HFFc6 (cell line): ENCODE measurements at places on chromosomes 7 and 10.
A peak's percentile ranks its signal among the peaks of the same experiment; 100 is the strongest.

- no peak for DNase-seq
These were observed 57.1 kb downstream of the AOC1 start for GRCh38 chr7:150909200-150909995.

DNA sequence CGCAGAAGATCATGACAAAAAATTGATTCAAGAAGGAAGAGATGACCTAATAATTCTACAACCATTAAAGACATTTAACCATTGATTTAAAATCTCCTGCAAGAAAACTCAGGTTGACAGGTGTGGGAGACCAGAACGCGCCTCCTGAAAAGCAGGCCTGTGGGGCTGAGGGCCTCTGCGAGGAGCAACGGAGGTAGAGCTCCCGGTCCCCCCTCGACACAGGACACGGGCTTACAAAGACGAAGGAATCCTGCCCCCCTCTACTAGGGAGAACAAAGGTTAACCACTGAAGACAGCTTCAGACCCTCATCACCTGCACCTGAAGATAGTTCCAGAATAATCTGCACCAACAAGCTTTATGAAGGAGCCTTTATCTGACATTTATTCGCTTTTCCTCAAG lies 55.9 kb upstream of the INPP5A start:
- DNase-seq, result no peak

DNA sequence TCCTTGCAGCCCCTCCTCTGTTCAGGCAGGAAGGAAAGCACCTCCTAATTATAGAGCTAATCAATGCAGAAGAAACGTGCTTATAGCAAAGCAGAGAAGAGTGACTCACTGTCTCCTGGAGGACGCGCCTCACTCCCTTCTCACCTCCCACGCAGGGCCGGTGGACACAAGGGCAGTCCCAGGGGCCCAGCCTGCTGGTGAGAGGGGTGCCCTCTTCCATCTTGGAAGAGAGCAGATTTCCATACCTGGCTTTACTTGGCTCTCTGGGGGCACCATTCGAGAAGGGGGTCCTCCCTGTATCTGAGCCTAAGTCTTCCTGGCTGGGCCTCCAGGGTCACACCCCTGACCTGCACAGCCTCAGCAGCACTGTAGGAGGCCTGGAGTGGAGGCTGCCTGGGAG lies 55.8 kb downstream of the RASGEF1A start:
- peak; percentile 5 for DNase-seq

GRCh38 chr10:5576780-5577624 lies 52.2 kb downstream of the CALML3 start:
- DNase-seq, result no peak

- DNase-seq, result no peak
These were observed 421.4 kb upstream of the ZWINT start for GRCh38 chr10:56782503-56782902.

DNA sequence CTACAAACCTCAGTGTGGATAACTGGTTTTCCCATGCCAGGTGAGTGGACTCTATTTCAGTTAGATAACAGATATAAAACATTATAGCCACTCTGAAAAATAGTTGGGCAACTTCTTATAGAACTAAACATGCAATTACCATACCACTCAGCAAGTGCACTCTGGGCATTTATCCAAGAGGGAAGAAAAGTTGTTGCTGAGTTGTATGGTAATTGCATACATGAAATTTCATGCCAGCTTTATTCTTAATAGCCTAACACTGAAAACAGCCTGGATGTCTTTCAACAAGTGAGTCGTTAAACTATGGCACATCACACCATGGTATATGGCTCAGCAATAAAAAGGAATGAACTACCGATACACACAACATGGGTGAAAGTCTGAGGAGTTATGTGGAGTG lies 10.6 kb upstream of the UPP1 start:
- peak; percentile 7 for DNase-seq

DNA sequence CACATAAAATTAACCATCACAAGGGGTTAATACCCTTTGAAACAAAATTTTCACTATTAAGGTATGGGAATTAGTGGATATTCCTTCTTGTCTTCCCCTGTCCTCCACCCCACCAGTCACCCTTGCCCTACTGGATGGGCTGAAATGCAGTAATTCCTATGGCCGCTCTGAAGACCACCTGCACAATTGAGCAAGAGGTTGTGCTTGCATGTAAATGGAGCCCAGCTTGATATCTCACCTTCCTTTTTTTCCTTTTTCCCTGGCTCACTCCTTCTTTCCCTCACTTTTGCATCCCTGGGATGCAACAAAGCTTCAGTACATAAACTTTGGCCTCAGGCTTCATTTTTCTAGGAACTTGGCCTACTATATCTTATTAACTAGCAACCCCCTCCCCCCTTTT lies 184.6 kb downstream of the SNX10 start:
- no peak for DNase-seq

DNA sequence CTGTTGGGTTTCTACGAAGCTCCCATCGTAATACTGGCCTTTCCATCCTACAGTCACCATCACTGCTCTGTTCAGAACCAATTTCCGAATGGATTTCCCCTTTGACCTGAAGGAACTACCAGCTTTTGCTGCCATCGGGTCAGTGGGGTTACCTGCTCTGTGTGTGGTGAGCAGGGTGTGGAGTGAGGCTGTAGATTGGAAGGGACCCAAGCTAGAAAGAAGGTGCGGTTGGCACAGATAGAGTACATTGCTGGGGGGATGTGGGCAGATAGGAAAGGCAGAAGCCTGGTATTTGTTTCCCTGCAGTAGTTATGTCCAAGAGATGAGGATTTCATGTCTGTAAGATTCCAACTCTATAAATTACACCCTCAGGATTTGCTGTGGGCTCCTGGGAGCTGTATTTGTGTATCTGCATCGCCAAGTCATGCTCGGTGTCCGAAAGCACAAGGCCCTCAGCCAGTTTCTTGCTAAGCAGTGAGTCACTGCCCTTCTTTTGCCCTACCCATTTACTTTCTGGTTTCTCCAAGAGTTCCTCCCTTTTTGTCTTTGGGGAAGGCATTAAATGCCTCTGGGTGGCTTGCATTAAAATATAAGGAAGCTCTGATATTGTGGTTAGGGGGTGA lies 15.4 kb downstream of the CLCN1 start:
- peak; percentile 86 for DNase-seq

DNA sequence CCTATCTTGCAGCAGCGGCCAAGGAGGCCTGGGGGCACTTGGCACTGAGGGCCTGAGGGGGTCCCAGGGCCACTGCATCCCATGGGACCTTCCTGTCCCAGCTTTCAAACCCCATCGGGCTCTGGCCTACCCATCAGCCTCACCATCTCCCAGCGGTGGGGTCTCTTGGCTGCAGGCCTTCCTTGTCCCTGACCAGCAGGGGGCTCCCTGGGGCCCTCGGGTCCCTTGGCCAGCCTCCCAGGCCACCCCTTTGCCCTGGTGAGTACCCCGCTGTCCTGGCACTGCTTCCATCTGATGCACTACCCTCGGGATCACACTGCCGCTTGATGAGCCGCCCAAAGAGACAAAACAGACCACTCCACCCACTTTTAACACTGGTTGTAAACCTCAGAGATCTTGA lies 43.5 kb downstream of the YKT6 start:
- no peak for DNase-seq

- no peak for DNase-seq
These were observed 56.9 kb upstream of the AOAH start for GRCh38 chr7:36781011-36781738.

GRCh38 chr7:121940918-121941317 lies 68.0 kb downstream of the PTPRZ1 start:
- no peak for DNase-seq

DNA sequence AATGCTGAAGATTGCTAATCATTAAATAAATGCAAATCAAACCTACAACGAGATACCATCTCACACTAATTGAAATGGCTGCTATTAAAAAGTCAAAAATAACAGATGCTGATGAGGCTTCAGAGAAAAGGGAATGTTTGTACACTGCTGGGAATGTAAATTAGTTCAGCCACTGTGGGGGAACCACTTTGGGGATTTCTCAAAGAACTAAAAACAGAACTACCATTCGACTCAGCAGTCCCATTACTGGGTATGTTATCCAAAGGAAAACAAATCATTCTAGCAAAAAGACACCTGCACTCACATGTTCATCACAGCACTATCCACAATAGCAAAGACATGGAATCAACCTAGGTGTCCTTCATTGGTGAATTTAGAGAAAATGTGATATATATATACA lies 379.0 kb upstream of the CNTNAP2 start:
- DNase-seq, result no peak
